ENCODE measurements at places on chromosomes 16 and 17.

- peak; percentile 21 for DNase-seq
These were observed 1.8 kb downstream of the CYLD start for GRCh38 chr16:50743581-50744225.

GRCh38 chr17:50196036-50196435 is 5.4 kb downstream of the COL1A1 start:
- DNase-seq: no peak

GRCh38 chr16:70713824-70714223 is 28.0 kb upstream of the MTSS2 start:
- no peak for DNase-seq

DNA sequence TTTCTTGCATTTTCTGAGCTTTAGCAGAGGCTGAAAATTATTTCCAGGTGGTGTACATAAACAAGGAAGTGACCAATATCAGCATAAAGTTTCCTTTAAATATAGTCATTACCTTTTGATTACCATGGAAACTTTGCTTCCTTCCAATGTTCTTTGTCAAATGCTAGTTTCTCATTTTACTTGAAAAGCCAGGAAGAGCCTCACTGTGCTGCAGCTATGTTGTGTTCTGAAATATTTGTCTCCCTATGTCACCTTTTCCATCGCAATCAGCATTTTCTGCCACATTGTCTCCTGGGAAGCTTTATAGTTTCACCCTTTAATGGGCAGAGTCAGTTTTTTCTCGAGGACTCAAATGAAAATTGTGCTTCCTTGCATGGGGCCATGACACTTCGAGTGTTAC is 496.0 kb downstream of the CDH8 start:
- DNase-seq: no peak

GRCh38 chr16:8251298-8251697 is 339.0 kb downstream of the TMEM114 start:
- DNase-seq: no peak

DNA sequence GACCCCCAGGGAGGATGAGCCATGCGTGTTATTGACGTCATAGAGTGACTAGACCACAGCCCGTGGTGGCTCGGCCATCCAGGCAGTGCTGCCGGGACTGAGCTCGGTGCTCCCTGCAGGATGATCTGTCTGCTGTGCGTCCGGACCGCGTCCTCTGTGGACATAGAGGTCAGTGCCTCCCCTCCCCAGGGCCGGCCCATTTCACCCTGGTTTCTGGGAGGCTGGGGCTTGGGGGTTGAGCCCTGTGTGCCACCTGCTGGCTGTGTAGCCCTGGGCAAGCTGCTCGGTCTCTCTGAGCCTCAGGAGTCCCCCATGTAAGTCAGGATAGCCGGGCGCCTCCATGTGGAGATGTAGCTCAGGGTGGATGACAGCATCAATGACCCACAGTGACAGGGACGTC is 8.3 kb downstream of the TSC2 start:
- DNase-seq: peak; percentile 25

GRCh38 chr17:82644148-82644547 is 4.1 kb downstream of the WDR45B start:
- DNase-seq: no peak

DNA sequence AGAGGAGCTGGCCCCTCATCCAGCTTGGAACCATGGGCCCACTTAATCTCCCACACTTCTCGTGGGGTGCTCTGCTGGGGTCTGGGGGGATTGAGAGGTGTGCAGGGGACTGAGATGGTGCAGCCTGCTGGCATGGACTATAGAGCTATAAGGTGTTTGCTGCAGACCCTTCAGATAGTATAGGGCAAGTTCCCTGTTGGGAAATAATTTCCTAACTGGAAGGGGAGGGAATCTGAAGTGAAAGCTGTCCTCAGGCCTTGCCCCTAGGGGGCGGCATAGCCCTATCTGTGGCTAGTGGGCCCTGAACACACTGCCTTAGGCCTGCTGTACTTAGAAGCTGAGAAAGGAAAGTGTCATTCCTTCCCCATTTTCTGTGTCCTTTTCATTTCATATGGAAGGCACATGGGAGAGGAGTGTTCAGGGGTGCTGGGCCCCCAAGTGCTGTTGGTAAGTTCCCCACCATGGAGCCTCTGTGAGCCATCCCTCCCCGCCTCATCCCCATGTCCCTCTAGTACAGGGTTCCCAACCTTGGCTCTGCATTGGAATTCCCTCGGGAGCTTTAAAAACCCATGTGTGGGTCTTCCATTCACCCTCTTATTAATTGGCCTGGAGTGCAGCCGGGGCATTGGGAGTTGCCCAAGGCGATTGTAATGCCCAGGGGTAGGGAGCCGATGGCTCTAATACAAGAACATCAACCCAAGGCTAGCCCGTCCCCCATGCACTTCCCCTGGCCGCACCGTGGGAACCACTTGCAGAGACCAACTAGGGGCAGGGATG is 19.7 kb downstream of the GOSR2 start:
- peak; percentile 82 for DNase-seq

- no peak for DNase-seq
These were observed 2.7 kb downstream of the TOM1L1 start for GRCh38 chr17:54903375-54903774.

- DNase-seq: no peak
These were observed 73.6 kb downstream of the WIPI1 start for GRCh38 chr17:68383443-68384321.

GRCh38 chr17:14061666-14062560 is 7.4 kb upstream of the COX10 start:
- no peak for DNase-seq

DNA sequence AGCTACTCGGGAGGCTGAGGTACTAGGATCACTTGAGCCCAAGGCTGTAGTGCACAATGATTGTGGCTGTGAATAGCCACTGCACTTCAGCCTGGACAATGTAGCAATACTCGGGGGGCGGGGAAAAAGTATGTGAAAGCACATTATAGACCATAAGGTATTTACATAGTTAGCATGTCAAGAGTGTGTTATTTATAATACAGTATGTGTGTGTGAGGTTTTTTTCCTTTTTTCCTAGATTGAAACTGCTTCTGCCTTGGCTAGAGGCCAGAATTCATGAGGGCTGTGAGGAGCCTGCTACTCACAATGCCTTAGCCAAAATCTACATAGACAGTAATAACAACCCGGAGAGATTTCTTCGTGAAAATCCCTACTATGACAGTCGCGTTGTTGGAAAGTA is 30.5 kb downstream of the PTRH2 start:
- DNase-seq: no peak

- peak; percentile 89 for DNase-seq
These were observed 17.1 kb downstream of the TBX2 start for GRCh38 chr17:61416540-61417363.
